DMS79 treated with DMSO at 0.1 percent for 48 hours (cell line): ENCODE measurements at places on chromosomes 7 and 10.

- DNase-seq = no peak
These were observed 333.5 kb downstream of the GPR158 start for GRCh38 chr10:25508112-25508815.

- DNase-seq = no peak
These were observed 36.9 kb downstream of the NET1 start for GRCh38 chr10:5449227-5449626.

DNA sequence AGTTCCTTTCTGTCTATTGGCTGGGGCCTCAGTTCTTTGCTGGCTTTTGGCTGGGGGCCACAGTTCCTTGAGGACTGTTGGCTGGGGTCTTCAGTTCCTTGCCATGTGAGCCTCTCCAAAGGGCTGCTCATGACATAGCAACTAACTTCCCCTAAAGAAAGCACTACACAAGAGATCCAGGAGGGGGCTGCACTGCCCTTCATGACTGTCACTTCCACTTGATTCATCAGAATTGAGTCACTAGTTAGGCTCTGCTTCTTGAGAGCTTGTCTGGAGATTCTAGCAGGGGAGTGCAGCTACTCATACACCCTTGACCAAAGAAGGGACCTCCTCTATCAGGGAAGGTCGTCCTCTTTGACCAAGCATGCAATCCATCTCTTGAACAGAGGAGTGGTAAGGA is 38.0 kb upstream of the MKX start:
- no peak for DNase-seq

- no peak for DNase-seq
These were observed 40.6 kb downstream of the CYP17A1 start for GRCh38 chr10:102796407-102797176.

GRCh38 chr10:12637649-12638048 is 288.3 kb downstream of the CAMK1D start:
- DNase-seq = no peak

GRCh38 chr7:157832421-157832820 is 495.6 kb downstream of the DNAJB6 start:
- DNase-seq = no peak

DNA sequence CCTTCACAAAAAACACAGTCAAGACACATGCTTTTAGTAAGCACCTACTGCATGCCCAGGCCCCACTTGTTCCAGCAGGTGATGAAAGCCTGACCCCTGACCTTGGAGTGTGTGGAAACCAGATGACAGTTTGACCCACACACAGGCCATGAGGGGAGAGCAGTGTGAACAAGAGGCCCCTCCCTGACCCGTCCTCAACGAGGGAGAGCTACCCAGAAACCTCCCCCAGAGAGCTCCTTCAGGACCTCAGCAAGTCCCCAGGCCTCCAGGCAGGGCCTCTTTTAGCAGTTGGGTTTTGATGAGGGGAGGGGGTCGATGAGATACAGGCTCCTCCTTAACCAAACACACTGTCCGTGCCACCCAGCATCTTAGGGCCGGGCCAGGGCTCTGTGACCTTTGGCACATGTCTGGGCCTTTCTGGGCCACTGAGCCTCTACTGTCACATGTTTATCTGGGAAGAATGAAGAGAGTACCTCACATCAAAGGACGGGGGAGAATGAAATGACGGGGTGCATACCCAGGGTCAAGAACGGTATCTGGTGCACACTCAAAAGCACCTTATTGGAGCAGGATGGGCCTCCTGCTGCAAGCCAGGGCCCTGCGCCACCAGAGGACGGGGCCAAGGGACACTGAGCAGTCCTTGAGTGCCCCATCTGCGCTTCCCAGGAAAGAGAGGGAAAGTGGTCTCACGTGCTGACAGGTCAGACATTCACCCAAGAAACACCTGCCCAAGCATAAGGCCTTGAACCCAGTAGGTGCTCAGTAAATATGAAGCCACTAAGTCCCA is 202.6 kb upstream of the ZMIZ1 start:
- DNase-seq = no peak

GRCh38 chr7:29988424-29989256 is 961 bp downstream of the SCRN1 start:
- DNase-seq = peak; percentile 50

GRCh38 chr7:101243646-101244374 is 1.1 kb downstream of the FIS1 start:
- DNase-seq = no peak

DNA sequence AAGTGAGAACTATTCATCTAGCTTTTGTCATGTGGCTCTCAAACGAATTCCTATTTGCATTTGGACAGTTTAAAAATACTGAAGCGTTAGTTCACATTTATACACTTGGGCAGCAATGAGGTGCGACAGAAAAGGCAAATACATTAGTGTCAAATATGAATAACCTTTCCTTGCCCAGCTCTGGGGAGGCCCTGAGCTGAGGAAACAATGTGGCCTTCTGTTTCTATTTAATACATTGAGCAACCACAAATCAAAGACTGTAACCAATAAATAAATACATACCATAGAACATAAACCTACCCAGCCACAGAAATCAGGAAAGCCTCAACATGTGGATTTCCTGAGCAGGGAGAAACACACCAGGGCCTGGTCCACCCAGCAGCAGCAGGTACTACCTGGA is 585.2 kb downstream of the PARD3 start:
- DNase-seq = no peak

DNA sequence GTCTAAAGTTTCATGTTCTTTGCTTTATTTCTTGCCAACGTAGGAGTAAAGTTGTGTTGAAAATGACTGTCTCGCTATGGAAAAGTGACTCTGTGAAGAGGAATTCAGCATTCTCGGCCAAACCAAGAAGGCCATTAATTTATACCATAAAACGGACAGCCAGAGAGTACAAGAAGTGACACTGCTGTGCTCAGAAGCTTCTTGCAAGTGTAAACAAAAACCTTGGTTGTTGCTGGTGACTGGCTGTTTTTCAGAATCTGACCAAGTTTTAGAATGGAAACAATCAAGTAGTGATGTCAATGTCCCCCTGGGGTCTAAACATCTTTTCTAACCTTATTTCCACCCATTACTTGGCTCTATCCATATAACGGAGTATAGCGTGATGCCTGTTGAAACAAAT is 201.9 kb downstream of the INHBA start:
- DNase-seq = no peak

- DNase-seq = no peak
These were observed 45.5 kb upstream of the ZNF716 start for GRCh38 chr7:57404343-57404966.

DNA sequence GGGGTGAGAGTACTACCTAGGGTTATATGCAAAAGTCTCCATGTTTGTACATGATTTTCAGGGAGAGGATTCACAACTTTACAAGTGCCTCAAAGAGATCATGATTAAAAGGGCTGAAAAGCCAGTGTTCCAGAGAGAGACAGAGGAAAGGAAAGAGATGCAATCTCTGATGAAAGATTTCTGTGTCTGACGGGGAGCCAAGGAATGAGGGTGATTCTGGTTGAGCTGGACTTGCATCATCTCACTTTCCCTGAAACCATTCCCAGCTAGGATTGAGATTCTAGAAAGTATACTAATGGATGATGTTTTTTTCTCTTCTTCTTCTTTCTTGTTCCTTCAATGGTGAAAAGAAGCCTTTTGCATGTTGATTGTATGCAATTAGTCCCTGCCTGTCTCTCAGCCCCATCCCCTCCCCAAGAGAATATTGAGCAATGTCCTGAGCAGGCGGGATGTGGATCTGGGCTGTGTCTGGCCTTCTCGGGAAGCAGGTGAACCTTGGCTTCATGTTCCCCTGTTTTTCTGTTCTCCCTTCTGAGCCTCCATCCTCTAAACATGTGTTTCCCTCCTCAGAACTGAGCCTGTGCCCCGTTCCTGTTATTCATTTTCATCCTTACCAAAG is 186.1 kb downstream of the ZNF365 start:
- DNase-seq = no peak

GRCh38 chr10:104646146-104646545 is 5.1 kb downstream of the SORCS3 start:
- DNase-seq = no peak

GRCh38 chr7:36943591-36944435 is 219.5 kb upstream of the AOAH start:
- no peak for DNase-seq

DNA sequence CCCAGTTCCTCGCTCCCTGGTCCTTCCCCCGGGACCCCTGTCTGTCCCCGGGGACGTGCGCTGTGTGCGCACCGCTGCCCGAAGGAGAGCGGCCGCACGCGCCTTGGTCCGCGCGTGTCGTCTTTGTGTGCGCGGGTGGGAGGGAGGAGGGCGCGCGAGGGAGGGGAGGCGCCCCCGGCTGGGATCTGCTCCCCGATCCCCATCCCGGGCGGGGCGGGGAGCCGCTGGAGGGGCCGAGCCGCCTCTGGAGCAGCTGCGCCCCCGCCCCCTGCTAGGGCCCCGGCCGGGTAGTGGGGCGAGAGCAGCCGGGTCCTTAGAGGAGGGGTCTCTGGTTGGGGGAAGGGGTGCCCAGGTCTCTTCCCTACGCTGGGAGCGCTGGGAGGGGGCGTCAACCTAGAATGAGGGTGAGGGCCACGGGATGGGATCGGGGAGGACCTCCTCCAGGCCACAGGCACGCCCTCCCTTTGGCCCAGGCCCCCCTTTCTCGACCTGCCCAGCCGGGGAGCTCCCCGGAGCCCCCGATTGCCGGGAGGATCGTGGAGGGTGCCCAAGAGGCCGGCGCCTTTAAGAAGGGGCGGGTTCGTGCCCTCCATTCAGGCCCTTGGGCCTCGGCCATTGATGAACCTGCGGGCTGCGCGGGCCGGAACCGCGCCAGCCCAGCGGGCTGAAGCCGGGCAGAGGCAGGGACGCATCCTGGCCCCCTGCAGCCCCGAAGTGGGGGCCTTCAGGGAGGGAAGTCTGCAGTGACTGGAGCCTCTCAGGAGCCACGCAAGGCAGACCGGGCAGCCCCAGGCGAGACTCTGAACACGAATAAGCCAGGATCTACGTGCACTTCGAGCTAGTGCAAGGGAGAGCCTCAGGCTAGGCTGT is 678 bp downstream of the SH2B2 start:
- peak; percentile 19 for DNase-seq

DNA sequence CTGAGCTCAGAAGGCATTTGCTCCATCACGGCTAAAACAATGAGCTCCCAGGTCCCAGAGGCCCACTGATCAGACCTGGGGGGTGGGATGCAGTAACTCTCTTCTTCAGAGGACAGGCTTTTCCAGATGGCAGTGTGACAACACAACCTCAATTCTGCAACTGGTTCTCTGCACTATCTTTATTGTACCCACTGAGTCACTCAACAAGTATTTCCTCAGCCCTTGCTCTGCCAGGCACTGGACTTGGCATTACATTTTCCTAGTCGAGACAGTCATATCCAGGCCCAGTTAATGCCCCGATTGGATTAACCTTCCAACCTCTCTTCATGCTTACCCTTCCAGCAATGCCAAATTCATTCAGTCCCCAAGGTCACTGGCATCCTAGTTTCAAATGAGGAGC is 72.6 kb downstream of the JAZF1 start:
- DNase-seq = no peak

DNA sequence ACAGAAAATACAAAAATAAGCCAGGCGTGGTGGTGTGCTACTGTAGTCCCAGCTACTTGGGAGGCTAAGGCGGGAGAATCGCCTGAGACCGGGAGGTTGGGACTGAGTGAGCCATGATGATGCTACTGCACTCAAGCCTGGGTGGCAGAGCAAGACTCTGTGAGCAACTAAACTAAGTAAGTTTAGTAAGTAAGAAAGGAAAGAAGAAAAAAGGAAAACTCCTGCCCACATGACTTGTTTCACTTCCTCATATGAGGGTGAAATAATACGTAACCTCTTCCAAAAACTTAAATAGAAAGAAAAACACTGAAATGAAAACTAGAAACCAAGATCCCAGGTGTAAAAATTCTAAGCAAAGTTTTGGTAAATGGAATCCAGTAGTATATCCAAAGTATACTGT is 79.6 kb downstream of the LARP4B start:
- no peak for DNase-seq

- no peak for DNase-seq
These were observed 2.3 kb upstream of the MDFIC start for GRCh38 chr7:114919587-114919986.

GRCh38 chr7:45306752-45307305 is 149.2 kb downstream of the RAMP3 start:
- no peak for DNase-seq
